ENCODE measurements at places on chromosomes 5 and 9. TPM values are rescaled to one million over a fixed set of nuclear protein-coding genes. Genes with fewer than 3 reads are reported as not detected.
A peak's percentile ranks its signal among the peaks of the same experiment; 100 is the strongest.

DNA sequence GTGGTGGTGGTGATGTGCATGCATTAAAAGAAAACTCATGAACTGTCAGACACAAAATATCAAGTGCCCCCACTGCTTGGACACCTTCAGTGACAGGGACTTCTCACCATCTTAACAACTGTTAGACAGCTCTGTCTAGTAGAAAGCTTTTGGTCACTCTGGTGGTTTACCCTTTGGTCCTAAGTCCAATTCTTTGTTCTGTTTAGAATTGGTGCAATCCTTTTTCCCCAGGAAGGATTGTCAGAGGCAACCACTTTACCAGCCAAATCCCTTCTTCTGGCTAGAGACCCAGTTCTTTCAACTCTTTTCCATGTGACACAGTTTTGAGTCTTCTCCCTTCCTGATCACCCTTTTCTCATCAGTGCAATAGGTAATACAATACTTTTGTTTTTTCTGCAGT, 140.2 kb downstream of the SEC61B start:
- no peak for DNase-seq
- no peak overlapping the region for H3K27ac ChIP-seq
- H3K4me1 ChIP-seq, result peaks cover 8% of the 10 kb centered on the region
- H3K36me3 ChIP-seq, result no peaks in the 10 kb centered on the region
- peaks cover 76% of the 10 kb centered on the region for H3K27me3 ChIP-seq

GRCh38 chr9:124255222-124255621, 2.5 kb upstream of the NEK6 start:
- H3K4me3 ChIP-seq, result no peak overlapping the region
- H3K27me3 ChIP-seq, result no peaks in the 10 kb centered on the region
- DNase-seq, result no peak
- peaks cover 15% of the 10 kb centered on the region for H3K4me1 ChIP-seq
- peaks cover 30% of the 10 kb centered on the region for H3K36me3 ChIP-seq

DNA sequence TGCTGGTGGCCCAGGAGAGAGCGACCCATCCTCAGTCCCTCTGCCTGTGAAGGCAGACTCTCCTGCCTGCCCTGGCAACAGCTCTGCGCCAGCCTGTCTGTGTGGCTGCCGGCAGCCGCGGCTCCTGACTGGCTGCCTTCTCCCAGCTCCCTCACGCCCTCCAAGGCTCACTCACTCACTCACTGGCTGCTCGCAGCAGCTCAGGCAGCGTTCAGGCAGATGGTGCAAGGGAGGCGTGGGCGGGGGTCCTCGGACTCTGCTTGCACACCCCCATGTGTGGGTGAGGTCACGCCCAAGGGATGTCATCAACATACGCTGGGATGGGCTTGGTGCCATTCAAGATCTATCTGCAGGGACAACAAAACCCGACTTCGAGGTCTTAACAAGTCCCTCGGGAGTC, 66.7 kb downstream of the DAB2IP start:
- no peak overlapping the region for H3K4me3 ChIP-seq
- no peak overlapping the region for H3K27ac ChIP-seq
- no peak for DNase-seq
- H3K4me1 ChIP-seq, result peaks cover 45% of the 10 kb centered on the region
- peaks cover 3% of the 10 kb centered on the region for H3K36me3 ChIP-seq

DNA sequence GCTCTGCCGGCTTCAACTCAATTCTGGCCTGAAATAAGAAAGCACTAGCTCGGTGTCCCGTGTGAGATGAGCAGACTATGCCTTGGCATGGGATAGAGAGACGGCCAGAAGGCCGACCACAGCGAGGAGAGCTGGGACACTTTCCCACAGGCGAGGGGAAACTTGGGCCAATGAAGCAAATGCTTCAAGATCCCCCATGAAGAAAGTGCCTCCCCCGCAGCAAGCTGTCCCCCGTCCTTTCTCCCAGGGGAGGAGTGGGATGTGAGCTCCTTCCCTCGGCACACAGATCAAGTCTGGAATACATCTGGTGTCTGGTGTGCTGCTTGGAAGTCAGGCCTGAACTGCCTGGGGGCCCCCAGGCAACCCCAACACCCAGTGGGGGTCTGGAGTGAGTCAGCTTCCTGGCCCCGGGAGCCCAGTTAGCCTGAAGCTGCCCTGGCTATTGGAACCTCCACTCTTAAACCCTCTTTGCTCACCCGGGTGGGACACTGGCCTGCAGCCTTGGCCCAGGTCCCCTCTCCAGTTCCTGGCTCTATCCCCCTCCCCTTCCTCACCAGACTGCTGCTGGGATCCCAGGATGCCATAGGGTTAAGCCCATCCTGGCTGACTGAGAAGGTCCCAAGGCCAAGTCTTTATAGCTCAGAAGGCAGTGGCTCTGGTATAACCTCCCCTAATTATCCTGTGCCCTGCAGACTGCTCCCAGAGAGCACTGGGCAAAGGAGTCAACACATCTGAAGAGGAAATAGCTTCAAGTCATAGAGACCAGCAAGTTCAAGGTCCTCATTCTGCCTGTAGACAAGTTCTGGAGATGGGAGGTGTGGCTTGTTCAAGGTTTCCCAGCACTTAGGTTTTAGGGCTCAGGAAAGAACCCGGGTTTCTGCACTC, 205.3 kb downstream of the TTLL11 start:
- no peaks in the 10 kb centered on the region for H3K4me1 ChIP-seq
- H3K36me3 ChIP-seq, result peaks cover 4% of the 10 kb centered on the region
- no peak for DNase-seq
- no peaks in the 10 kb centered on the region for H3K27me3 ChIP-seq
- H3K4me3 ChIP-seq, result no peak overlapping the region
- no peak overlapping the region for H3K27ac ChIP-seq

DNA sequence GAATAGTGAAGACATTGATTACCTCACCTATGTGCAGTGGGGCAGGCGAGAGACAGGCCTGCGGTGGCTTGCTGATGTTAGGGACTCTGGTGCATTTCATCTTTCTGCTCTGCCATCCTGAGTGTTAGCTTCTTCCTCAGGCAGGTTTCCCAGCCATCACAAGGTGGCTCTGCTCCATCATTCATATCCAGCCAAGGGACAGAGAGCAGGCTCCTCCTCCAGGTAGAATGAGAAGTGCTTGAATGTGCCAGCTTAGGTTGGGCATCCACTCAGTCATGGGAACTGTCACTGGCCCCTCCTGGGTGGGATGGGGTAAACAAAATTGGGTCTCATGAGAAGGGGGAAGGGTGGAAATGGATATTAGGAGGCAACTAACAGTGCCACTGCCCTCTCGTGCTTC, 24.8 kb downstream of the GPR107 start:
- no peak overlapping the region for H3K27ac ChIP-seq
- no peaks in the 10 kb centered on the region for H3K36me3 ChIP-seq
- no peaks in the 10 kb centered on the region for H3K27me3 ChIP-seq

DNA sequence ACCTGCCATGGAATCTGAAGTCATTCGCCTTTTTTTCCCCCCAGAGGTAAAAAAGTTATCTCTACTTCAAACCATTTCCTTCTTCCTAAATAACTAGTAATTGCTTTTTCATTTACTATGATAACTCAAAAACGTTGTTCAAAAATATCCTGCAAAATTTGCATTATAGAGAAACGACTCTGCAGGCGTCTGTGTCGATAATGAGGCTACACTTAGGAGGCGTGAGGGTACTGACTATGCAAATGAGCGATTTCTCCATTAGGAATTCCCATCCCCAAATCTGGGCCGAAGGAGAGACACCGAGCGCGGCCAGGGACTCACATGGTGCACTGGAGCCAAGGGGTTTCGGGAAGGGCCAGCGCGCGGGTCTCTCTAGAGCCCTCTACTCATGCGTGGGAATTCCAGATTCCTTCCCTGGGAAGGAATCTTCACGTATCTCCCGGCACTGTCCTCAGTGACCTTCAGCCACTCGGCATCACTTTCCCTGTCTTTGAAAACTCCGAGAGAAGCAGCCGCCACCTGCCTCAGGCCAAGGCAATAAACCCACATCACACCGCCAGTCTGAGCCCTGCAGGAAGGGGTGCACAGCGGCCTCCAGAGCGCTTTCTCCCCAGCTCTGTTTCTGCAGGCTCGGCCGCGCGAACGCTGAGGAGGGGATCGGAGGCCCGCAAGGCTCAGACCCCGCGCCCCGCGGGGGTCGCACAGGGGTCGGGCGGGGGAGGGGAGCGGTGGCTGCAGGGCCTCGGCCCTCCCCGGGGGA, 718 bp upstream of the DENND4C start:
- H3K4me3 ChIP-seq, result no peak overlapping the region
- peak overlapping the region; percentile 76 for H3K27ac ChIP-seq
- H3K36me3 ChIP-seq, result no peaks in the 10 kb centered on the region
- H3K4me1 ChIP-seq, result peaks cover 7% of the 10 kb centered on the region
- DNase-seq, result no peak
- H3K27me3 ChIP-seq, result no peaks in the 10 kb centered on the region

GRCh38 chr9:7165331-7165975, 407.7 kb downstream of the KDM4C start:
- no peaks in the 10 kb centered on the region for H3K36me3 ChIP-seq
- DNase-seq, result no peak
- no peaks in the 10 kb centered on the region for H3K4me1 ChIP-seq
- H3K27me3 ChIP-seq, result no peaks in the 10 kb centered on the region
- no peak overlapping the region for H3K4me3 ChIP-seq
- H3K27ac ChIP-seq, result no peak overlapping the region

- no peak for DNase-seq
- H3K27me3 ChIP-seq, result peaks cover 26% of the 10 kb centered on the region
- H3K27ac ChIP-seq, result no peak overlapping the region
Measured at GRCh38 chr5:150999704-151000442, 20.5 kb upstream of the GPX3 start.

DNA sequence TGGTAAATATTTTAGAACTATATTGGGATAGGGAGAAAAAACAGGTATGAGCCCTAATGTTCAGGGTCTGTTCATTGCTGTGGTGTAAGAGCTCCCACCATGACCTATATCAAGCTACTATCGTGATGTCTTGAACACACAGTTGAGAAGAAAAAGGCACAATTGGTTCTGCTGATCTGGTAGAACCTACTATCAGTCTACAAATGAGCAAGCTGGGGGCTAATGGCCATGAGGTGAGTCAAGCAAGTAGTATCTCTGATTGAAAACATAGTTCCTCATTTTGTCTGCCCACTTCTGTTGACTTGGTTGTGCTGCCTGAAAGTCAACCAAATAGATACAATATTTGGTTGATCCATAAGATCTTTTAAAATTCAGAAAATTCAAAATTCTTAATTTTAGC, 1026.3 kb downstream of the CDH12 start:
- H3K27ac ChIP-seq, result no peak overlapping the region
- peaks cover 21% of the 10 kb centered on the region for H3K27me3 ChIP-seq
- H3K4me3 ChIP-seq, result no peak overlapping the region
- DNase-seq, result no peak

- H3K4me1 ChIP-seq, result no peaks in the 10 kb centered on the region
- H3K27ac ChIP-seq, result no peak overlapping the region
- DNase-seq, result no peak
Measured at GRCh38 chr9:129201289-129201688, 23.2 kb upstream of the IER5L start.

GRCh38 chr9:8477450-8477849, 677.9 kb upstream of the DMAC1 start:
- H3K36me3 ChIP-seq, result no peaks in the 10 kb centered on the region
- no peak for DNase-seq
- no peaks in the 10 kb centered on the region for H3K4me1 ChIP-seq
- no peaks in the 10 kb centered on the region for H3K27me3 ChIP-seq
- H3K4me3 ChIP-seq, result no peak overlapping the region

- DNase-seq, result no peak
- H3K36me3 ChIP-seq, result peaks cover 19% of the 10 kb centered on the region
- no peak overlapping the region for H3K27ac ChIP-seq
- no peak overlapping the region for H3K4me3 ChIP-seq
Measured at GRCh38 chr5:143177263-143177983, 226.1 kb downstream of the NR3C1 start.

DNA sequence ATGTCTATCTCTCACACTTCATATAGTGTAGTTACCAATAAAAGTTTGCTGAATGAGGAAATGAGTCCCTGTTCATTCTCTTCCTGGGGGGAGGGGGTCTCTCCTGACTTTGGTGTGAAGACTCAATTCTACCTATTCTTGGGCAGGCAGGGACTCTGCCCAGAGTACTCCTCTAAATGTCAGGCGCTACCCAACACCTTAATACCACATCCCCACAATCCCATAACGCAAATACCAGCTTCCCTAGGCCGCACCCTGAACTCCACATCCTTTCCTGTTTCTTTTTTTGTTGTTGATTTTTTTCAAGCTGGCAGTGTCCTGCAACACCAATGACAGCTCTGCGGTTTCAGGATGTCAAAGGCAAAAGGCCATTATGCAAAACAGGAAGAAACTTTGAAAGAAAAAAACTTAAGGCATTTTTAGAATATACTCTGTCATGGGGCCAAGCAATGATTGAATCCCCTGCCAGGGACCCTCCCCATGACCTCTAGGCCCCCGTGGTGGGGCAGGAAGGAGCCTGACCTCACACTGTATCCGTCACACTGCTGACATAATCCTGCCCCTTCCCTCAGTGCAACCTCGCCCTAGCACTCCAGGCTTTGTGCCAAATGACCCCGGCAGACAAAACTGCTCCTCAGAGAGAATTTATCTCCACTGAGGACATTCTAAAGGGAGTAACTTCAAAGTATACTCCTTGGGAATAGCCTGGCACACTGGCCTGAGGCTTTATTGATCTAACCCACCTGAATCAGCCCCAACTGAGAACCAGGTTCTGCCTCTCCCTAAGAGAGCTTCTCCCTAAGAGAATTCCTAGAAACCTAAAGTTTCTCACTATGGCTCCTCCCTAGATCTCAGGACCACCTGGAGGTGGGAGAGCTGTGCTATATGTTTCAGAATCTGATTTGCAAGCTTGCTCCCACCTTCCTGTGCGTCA, 8.0 kb downstream of the B4GALT1 start:
- no peaks in the 10 kb centered on the region for H3K27me3 ChIP-seq
- H3K36me3 ChIP-seq, result peaks cover 28% of the 10 kb centered on the region
- DNase-seq, result no peak
- peaks cover 62% of the 10 kb centered on the region for H3K4me1 ChIP-seq

DNA sequence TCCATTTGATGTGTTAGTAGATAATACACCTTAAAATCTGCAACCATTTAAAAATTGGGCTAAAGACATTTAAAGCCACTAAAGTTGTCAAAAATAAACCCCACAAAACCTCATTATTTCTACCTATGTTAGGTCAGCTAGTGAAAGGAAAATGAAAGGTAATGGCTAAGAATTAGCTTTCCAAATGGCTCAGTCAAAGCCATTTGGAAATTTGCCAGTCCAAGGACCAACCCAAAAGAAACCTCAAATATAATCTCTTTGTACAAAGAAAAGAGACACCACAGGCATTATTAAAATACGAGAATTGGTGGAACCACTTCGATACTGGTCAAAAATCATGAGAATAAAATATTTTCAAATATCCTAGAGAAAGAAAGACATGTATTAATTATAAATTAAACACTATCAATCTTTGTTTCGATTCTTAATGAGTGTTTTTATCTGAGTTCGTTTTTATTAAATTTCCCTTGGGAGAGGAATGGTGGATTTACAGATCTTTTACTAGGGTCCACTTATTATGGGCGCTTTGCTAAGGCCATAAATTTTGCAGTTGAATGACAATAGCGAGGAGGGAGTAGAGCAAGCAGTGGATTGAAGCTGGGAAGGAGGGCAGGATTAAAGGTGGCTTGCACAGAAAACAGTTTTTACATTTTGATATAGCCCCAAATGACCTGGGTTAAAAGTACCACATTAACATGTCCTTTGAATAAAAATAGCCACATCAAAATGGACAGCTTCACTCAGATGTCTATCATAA, 116.8 kb upstream of the SHB start:
- H3K27me3 ChIP-seq, result no peaks in the 10 kb centered on the region
- H3K4me3 ChIP-seq, result no peak overlapping the region
- H3K27ac ChIP-seq, result no peak overlapping the region
- no peaks in the 10 kb centered on the region for H3K36me3 ChIP-seq
- no peak for DNase-seq
- H3K4me1 ChIP-seq, result no peaks in the 10 kb centered on the region

The ACOT12 gene
- total RNA-seq, result not detected

The PDE6A gene
- total RNA-seq, result not detected

The ADAMTS13 gene
- total RNA-seq, result 4.7 TPM

The CPLANE1 gene
- total RNA-seq, result 10.1 TPM

The SPATA31A3 gene
- not detected for total RNA-seq

The STPG3 gene
- total RNA-seq, result not detected

The CSF2 gene
- not detected for total RNA-seq

Measured in Calu3 (cell line).